ENCODE measurements at places on chromosomes 7 and 10.

DNA sequence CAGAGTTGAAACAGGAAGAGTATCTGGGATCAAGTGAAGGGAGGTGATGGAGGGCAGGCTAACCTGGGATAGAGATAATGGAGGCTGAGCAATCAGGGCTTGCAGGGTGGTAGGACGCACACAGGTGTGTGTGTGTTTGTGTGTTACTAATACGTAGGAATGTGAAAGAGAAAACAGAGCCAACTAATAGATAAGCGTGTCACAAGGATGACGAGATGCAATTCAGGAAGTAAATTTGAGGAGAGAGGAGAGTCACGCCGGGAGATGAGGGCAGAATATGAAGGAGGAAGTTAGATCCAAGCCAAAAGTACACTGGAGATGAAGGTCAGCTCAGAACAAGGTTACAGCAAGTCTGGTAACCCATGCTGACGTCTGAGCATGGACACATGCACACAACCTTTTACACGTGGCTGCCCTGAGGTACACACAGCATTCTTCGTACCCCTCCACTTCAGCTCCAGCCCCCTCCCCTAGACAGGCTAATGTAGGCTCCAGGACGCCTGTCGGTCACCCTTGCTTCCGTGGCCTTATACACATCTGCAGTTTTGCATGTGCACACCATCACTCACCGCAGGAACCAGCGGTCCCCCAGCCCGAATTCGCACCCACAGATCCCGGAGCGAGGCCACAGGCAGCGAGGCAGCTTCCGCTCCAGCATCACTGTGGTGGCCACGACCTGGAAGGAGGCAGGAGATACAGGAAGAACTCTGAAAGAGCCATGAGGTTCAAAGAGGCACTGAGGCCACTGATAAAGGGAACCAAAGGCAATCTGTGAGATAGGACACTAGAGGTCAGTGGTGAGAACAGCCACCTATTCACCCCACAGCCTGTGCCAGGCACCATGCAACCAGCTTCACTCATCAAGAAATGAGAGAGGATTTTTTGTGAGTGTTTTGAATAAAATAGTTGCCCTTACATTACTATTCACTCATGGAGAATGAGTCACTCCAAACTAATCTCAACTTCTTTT, 23.7 kb upstream of the TRPV6 start:
- no peak for DNase-seq

DNA sequence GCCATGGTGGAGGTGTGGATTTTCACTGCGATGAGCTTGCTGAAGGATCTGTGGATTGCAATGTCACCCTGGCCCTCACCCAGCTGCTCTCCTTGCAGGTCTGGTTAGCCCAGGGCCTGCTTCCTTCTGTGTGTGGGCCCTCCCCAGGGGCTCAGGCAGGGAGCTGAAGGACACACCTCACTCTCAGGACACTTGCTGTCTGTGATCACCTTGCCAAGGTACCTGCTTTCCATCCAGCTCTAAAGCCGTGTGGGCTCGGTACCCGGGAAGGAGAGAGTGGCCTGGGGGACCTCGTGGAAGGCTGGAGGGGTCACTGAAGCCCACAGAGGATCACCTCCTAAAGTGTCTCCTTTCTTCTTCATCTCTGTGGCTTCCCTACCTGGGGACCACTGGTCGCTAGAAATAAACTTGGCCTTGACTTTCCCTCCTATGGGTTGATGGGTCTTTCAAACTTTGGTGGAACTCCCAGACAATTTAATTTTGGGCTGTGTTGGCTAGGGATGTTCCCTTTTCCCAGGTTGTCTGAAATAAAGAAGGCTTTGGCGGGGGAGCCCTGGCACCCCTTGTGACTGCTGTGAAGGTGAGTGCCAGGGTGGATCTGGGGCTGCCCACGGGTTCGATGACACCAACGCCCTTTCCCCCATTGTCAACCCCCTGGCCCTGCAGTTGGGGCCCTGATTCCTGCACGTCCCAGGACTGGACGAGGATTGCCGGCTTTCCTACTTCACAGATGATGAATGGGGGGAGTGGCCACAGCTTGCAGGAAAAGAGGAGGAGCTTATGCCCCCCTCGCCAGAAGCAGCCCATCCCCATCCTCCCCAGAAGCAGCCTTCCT, 331.0 kb downstream of the ADARB2 start:
- no peak for DNase-seq

- DNase-seq, result no peak
Measured at GRCh38 chr7:78587443-78588044, 789.0 kb downstream of the PHTF2 start.

DNA sequence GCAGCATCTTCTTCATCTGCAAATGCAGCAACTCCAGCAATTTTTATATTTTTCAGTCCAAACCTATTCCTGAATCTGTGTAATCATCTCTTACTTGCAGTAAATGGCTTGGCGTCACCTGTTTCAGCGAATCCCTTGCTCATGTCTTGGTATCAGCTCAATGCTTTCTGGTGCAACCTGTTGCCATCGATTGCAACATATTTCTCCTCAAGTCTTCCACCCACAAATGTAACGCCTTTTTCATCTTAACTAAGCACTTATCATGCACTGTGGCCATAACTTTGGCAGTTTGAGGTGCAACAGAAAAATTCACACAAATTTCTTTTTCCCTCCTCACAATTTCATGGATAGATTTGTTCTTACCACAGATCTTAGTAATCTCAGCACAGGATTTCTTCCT, 168.3 kb downstream of the HERPUD2 start:
- no peak for DNase-seq

GRCh38 chr10:90817128-90817889, 40.5 kb downstream of the HTR7 start:
- no peak for DNase-seq

DNA sequence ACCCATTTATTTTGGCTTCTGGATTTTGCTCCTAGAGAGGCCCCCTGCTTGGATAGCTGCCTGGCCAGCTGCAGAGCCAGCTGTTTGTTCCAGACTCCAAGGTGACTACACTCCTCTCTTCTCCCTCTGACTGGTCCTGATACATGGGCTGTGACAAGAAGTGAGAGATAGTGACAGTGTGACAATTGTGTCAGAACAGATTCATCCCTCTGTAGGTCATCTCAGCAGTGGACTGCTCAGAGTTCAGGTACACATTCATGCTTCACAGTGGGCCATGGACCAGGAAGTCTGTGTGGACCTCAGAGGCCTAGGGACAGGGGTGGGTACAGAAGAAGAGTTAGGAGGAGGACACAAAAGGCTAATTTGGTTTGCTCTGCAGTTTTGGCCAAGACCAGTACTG, 188.2 kb upstream of the MKLN1 start:
- no peak for DNase-seq

GRCh38 chr10:3763852-3764625, 21.0 kb downstream of the KLF6 start:
- no peak for DNase-seq

DNA sequence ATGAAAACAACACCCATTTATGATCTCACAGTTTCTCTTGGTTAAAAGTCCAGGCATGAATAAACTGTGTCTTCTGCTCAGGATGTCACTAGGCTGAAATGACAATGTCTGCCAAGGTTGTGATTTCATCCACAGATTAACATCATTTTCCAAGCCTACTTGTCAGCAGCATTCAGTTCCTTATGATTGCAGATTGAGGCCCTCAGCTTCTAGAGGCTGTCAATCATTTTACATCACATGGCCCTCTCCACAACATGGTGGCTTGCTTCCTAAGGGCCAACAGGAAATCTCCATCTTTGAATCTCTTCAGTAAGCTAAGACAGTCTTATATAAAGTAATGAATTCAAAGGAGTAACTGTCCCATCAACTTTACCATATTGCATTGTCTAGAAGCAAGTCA, 377.6 kb downstream of the ANKRD7 start:
- DNase-seq, result no peak

DNA sequence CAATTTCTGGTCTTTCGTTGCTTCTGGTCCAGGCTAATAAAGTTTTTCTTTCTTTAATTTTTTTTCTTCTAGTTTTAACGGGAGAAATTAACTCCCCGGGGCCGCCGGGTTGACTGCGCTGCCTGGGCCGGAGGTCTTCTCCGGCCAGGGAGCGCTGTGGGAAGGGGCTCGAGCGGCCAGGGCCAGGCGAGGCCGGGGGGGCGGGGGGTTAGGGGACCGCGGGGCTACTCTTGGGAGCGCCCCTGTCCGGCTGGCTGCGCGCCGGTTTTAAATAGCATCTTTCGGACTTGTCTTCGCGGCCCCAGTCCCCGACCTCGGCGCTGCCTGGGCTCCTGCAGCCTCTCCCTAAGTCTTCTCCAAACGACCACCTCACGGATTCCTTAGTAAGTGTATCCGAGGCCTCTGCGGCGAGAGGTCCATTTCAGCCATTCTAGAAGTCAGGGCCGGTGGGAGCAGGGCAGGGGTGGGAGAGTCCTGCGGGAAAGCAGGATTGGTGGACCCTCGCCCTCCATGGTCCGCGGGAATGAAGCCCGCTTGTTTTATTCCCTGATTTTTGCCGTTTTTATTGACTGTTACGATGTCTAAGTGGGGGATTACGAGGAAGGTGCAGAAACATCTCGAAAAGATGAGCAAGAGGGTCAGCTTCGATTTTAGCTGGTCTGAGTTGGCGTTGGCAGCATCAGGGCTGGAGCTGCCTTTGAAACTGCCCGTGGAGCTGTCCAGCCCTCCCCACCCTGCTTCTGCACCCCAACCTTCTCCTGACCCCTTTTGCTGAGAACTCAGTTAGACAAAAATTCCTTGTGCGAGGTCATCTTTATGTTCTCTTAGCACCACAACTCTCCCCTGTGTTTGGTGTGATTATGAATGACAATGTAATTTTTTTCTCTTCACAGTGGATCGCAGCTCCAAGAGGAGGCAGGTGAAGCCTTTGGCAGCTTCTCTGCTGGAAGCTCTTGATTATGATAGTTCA, 555 bp downstream of the PHF14 start:
- DNase-seq, result no peak

- DNase-seq, result no peak
Measured at GRCh38 chr10:34886906-34887642, 72.0 kb upstream of the PARD3 start.

- DNase-seq, result no peak
Measured at GRCh38 chr10:29377333-29377961, 88.6 kb downstream of the LYZL1 start.

DNA sequence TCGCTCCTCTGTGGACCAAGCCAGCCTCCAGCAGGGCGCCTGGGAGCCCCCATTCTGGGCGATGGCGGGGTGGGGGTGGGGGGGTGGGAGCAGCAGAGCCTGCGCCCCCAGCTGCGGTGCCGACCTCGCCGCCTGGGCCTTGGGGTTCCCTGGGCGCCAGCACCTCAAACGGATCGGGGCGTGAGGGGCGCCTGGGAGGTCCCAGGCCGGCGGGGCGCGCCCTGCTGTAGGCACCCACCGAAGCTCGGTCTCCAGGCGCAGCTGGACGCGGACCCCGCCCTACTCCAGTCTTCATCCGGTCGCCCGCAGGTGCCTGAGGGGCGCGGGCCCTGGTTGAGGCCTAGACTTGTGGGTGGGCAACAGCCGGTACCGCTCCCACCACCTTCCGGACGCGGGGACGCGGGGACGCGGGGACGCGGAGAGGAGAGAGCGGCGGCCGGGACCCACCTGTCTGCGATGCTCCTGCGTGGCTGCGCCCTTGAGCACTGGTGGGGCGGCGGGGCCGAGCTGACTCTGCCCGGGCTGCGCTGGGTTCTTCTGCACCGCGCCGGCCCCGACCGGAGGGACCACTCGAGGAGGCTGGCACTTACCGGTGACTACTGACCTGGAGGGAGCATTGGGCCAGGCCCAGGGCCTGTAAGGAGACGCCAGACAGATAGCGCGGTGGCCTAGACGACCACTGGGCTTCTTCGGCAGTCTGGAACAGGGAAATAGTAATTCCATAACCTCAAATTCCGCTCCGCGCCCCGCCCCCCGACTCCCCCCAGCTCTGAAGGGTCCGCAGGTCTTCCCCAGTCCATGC, 5.5 kb upstream of the KCP start:
- no peak for DNase-seq

All from stimulated activated CD4-positive, alpha-beta T cell treated with anti-CD3 and anti-CD28 coated beads, TNF-alpha, amount 100 ng/mL, for 4 hours (primary cell).